ENCODE measurements at places on chromosomes 3 and 15.

GRCh38 chr3:61369678-61370077 lies 118.4 kb upstream of the FHIT start:
- no peak for DNase-seq

DNA sequence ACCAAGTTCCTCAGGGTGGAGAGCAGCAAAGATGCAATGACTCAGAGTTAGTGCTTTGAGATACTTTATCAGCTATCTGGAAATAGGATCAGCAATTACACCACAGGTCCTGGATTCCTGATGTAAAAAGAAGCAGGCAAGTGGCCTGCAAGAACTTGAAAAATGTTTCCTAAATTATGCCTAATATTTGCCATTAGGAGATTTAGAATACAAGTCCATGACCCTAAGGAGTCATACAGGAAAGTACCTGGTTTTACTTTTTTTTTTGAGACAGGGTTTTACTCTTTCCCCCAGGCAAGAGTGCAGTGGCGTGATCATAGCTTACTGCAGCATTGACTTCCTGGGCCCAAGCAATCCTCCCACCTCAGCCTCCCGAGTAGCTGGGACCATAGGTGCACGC lies 78.8 kb upstream of the CRBN start:
- DNase-seq: no peak

- peak; percentile 21 for DNase-seq
These were observed 116.3 kb downstream of the MITF start for GRCh38 chr3:69855436-69856162.

DNA sequence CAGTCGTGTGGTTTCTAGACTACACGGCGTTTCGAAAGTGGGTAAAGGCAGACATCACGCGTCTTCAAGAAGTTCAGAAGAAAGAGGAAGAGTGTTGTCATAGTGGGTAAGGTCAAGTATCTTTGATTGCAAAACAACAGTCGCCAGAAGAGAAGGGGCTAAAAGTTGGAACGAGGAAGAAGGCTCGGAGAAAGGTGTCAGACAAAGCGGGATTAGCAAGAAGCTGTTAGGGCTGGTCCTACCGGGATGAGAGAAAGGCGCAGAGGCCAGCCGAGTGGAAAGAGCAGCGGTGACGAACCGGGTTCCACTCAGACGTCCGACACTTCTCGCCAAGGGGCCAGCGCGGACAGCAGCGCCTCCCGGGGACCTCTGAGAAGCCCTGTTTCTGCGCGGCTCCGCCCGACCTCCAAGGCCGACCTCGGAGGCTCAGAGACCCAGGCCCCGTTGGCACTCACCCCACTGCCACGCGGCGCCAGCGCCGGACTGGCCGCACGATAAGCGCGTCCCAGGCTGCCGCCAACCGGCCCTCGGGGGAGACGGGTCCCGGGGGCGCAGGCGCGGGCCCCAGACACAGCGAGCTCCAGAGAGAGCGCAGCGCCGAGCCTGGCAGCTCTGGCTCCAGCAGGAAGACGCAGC lies 436 bp downstream of the ADPGK start:
- DNase-seq: peak; percentile 13

DNA sequence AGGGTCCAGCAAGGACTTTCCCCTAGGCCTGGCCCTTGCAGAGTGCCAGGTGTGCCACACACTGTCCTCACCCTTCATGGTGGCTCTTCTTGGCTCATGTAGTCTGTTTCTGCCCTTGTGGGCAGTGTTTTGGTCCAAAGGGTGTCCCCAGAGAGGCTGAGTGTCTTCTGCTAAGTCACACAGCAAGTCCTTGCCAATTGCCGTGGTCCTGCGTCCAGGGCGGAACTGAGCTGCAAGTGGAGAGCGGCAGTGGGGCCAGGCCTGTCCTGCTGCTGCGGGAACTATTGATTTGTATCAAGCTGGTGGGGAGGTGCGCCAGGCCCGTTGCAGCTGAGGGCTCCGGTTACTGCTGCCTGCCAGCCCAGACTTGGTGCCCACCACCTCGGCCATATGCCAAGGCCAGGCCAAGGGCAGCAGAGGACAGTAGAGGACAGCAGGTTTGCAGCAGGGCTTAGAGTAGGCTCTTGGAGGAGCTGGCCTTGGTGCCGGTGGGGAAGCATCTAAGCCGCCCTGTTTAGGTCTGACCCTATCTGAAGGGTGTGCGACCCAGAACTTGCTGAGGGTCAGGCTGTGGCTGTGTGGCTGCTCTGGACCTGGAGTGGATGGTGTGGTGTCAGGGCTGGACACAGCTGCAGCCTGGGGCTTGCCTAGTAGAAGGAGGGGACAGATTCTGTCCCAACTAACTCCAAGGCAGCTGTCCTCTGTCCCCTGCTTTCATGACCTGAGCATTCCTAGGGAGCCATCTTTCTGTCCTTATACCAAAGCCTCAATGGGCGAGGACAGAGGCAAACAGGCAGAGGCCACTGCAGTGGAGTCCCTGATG lies 4.5 kb downstream of the AMIGO3 start:
- DNase-seq: no peak

DNA sequence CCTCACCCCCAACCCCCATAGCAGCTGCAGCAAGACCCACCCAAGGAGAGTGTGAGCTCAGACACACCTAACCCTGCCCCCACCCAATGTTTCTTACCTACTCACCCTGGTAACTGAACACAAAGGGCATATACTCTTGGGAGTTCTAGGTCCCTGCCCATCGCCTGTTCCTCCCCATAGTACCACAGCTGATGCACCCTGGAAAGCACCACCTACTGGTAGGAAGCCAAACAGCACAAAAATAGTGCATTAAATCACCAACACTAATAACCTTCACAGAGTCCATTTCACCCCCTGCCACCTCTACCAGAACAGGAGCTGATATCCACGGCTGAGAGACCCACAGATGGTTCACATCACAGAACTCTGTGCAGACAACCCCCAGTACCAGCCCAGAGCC lies 245.2 kb downstream of the EFHB start:
- no peak for DNase-seq

- no peak for DNase-seq
These were observed 42.2 kb downstream of the SLC9A9 start for GRCh38 chr3:143806038-143806437.

DNA sequence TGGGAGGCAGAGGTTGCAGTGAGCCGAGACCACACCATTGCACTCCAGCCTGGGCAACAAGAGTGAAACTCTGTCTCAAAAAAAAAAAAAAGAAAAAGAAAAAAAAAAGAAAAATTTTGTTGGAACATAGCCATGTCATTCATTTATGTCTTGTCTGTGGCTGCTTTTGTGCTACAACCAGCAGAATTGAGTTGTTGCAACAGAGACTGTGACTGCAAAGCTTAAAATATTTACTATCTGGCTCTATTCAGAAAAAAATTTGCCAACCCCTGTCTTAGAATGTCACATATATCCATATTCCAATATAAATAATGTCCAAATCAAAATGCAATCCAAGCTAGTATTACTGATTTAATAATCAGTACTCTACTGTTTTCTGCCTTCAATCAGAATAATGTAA lies 25.1 kb downstream of the CD80 start:
- no peak for DNase-seq

DNA sequence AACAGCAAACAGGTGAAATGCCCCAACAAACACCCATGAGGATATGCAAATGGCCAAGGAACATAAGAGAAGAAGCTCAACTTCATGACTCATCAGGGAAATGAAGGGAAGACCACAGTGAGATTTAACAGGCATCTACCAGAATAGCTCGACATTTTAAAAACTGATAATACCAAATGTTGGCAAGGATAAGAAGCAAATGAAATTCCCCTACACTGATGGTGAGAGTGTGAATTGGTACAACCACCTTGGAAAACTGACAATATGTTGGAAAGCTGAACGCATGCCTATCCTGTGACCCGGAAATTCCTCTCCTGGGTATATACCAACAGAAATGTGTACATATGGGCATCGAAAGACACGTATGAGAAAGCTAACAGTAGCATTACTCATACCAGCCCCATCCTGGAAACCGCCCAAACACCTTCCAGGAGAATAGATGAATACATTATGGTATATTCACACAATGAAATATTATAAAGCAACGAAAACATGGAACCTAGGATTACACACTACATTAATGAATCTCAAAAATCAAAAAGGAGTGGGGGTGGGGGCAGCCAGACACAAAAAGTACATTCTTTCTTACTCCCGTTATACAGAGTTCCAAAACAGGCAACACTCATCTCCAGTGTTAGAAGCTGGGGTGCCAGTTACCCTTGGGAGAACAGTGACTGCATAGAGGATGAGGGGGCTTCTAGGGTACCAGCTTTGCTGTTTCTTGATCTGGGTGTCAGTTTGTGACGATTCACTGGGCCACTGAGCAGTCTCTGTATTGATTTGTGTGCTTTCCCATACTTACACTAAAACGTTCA lies 16.9 kb downstream of the RFTN1 start:
- DNase-seq: no peak

GRCh38 chr3:33315826-33316225 lies 38.6 kb downstream of the FBXL2 start:
- DNase-seq: peak; percentile 77

DNA sequence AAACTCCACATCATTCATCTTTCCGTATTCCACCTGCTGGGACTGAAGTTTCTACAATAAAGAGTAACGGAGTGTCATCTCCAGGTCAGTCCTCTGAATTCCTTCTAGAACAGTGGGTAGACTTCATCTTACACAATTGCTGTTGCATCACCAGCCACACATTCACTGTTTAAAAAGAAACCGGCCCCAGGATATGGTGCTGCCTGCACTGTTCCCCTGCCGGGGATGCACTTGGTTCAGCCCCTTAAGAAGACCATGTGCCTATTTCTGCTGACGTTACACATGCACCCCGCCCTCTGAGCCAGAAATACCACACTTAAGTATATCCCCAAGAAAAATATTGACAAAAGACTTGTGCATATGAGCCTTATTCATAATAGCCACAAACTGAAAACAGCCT lies 233.4 kb downstream of the FEZF2 start:
- no peak for DNase-seq

DNA sequence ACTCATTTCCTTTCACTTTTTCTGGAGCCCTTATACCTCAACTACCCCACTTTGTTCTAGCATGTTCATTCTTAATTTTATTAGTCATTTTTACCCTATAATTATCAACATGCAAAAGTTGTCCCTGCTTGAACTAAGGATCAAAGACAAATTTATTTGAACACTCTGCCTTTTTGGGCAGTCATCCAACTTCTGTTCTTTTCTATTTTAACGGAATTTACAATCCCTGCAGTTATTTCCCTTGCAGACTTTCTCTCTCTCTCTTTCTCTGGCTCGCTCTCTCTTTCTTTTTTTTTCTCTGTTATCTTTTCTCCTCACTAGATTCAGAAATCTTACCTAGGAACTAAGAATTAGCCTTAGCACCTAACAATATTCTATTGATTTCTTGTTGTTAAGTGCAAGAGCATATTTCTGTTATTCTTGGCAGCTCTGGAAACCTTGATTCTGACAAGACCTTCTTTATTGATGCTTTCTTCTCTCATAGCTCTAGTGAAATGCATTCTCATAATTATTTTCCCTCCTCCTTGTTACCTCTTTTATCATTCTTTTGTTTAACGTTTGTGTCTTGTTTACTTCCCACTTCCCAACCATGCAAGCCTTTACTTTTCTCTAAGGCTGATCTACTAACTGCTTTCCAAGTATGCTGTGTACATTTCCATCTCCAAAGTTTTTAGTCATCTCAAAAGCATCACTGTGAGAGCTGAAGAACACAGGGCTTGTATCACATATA lies 951.6 kb downstream of the DIPK2A start:
- no peak for DNase-seq

DNA sequence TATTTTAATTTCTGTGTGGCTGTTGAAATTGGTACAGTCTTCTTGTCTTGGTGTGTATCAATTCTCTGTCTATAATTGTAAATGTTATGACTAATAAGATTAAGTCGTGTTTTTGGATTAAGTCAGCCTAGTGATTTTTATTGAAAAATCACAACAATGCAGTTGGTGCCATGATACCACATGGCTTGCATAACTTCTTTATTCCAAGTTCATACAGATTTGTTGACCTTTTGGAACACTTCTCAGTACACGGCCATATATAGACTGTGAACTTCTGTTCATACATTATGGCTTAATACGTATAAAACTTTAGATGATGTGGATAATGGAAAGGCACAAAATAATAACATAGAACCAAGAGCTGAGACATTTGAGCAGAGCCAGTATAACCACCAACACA lies 121.2 kb upstream of the NAALADL2 start:
- no peak for DNase-seq

DNA sequence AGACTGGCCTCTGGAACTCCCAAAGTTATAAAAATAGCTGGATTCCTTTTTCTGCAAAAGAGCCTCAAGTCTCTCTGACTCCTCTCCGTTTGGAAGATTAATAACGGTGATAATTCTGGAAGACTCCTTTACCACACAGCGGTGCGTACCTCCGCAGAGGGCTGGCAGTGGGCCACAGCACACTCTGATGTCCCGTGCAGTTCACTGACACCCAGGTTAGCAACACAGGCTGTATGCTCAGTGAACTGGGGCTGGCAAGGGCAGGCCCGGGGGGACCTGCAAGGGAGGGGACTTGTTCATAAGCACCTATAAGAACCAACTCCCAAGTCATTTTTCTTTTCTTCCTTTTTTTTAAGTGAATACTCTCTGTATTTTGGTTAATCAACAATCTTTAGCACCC lies 120.3 kb upstream of the TJP1 start:
- DNase-seq: no peak

DNA sequence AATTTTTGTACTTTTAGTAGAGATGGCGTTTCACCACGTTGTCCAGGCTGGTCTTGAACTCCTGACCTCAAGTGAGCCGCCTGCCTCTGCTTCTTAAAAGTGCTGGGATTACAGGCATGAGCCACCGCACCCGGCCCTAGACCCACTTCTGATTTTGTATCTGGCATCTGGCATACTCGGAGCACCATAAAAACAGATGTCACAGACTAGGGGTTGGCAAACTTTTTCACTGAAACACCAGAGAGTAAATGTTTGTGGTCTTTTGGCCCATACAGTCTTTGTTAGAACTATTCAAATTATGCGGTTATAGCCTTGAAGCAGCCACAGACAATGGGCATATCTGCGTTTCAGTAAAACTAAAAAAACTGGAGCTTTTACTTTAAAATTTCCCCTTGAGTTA lies 110.7 kb downstream of the TJP1 start:
- DNase-seq: no peak

- DNase-seq: peak; percentile 75
These were observed 105.2 kb upstream of the NR2E3 start for GRCh38 chr15:71705151-71705550.

- no peak for DNase-seq
These were observed 605.8 kb upstream of the NAALADL2 start for GRCh38 chr3:174253196-174253823.

- no peak for DNase-seq
These were observed 153.3 kb downstream of the BCHE start for GRCh38 chr3:165683947-165684346.

GRCh38 chr3:158493931-158494330 lies 77.1 kb upstream of the MLF1 start:
- DNase-seq: no peak

DNA sequence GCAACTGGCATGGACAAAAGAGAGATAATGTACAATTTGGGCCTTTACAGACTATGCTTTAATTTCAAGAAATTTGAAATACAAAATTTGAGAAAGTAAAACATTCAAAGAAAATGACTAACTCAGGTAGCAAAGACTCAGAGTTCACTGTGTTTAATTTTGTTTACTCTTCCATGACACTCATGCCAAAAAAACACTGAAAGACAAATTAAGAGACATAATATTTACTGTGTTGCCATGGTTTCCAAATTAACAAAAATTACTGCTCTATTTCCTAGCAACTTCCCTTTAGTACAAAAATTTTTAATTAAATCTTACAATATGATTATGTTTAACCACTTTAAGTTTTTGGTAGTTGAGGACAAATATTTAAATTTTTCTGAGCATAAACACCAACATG lies 29.6 kb downstream of the LRRFIP2 start:
- DNase-seq: no peak

GRCh38 chr3:195165790-195166189 lies 105.2 kb downstream of the XXYLT1 start:
- no peak for DNase-seq
